Mucosa of descending colon (tissue), 3 donors: ENCODE measurements at places on chromosomes 2 and 18.

DNA sequence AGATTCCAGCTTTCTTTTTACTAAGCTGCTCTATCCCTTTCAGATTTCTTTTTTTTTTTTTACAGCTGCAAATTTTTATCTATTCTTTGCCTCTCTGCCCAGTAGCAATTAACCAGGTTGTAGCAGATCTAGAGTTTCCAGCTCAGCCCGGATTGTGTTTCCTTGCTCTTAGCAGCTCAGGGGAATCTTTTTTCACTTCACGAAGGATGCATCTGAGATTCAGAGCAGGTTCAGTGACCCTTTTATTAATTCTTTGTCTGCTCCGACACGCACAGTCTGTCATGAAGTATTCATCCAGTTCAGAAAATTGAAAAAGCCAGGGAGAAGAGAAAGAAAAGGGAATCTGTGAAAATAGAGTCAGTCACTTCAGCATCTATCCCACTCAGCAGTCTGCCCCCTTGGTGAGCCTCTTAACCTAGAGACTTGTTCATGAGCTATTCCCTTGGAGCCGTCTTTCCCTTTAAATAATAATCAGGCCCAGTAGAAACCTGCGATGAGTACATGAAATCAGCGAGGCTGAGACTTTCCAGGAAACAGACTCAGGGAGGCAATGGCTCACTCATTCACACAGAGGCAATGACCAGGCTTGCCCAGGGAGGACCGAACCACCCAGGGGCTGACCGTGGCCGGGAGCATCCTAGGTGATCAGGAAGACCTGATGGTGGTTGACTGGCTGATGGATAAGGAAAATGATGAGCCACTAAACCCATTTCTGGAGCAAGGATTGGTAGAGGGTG is 103.4 kb upstream of the ITGA6 start:
- no peak for DNase-seq

GRCh38 chr2:32910883-32911598 is 35.7 kb upstream of the LTBP1 start:
- peak; percentile 14 for DNase-seq

DNA sequence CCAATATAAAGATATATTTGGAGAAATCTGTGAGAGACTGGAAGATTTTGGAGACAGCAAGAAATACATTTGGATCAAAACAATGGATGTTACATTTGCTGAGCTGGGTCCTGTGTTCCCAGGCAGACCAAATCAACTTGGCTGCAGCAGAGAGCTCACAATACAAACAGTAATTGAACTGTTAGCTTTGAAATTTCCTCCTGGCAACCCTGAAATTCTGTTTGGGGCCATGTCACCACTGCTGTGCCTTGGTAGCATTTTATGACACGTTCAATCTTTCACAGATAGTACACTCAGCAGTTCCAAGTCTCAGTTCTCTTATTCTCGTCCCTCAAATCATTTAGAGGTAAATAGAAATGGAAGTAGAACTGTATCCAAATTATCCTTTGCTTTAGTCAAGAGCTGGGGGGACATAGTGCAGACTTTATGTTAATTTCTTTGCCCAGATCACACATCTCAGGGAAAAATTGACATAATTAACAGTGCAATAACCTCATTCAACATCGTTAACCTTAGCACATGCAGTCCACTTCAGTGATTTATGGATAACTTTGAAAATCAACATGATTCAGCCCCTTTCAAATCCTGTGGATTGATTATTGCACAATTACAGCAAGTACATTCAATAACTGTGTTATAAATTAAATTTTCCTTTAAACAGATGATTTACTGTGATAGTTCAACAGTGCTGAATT is 277.4 kb upstream of the MC4R start:
- DNase-seq = no peak

GRCh38 chr2:24456599-24457556 is 34.2 kb upstream of the NCOA1 start:
- DNase-seq = peak; percentile 54

- no peak for DNase-seq
These were observed 47.4 kb upstream of the CYRIA start for GRCh38 chr2:16713011-16713423.

DNA sequence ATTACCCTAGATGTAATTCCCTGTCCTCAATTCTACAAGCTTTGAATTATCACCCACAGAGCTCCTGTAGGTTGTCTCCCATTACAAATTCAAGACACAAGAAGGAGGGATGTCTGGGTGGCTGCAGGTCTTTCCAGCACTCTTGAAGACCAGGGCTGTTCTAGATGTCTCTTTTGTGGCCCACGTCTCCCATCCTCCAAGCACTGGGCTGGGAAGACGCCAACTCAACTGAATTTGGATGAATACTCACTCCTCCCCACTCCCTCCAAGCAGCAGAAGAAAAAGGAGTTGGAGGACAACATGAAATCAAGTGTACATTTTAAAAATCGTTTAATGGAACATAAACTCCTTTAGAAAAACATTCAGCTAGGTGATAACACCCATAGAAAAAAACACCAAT is 31.2 kb downstream of the SMAD7 start:
- DNase-seq = no peak

GRCh38 chr2:6824962-6825361 is 40.7 kb downstream of the CMPK2 start:
- DNase-seq = no peak

GRCh38 chr2:53018825-53019425 is 748.7 kb upstream of the CHAC2 start:
- DNase-seq = no peak

GRCh38 chr2:190722061-190722759 is 73.3 kb downstream of the NAB1 start:
- DNase-seq = no peak

DNA sequence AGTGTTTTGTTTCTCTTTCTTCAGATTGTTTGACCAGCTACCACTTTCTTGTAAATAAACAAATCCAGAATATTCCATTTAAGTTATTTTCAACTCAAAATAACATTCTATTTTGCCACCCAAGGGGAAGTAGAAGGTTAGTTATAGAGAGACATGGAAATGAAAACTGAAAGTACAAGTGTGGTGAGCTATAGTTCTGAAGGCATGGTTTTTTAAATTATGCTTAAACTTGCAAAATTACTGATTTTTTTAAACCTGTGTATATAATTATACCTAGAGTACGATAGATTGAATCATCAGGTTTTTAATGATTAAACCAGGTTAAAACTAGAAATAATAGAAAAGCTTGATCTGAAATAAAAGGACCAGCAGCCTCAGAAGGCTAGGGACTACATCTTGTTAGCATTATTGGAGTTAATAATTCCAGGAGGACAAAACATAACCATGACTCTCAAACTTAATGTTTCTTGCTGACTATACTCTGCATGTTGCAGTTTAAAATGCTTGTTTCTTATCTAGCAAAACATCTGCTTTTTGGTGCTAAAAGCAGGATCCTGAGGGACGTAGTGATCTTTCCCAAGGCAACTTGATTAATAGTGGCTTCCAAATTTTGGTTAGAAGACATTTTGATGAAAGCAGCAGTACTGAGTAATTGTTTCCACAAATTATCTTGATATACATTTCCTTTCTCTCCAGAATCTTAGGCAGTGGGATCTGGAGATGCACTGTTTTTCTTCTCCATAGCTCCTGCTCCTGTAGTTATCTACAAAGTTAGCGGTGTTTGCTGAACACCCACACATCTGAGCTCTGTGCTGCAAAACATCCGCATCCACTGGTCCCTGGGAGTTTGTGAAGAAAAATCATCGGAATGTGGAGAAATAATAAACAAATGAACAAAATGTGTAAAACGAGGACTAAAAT is 327.2 kb upstream of the PKDCC start:
- no peak for DNase-seq

- DNase-seq = no peak
These were observed 5.6 kb downstream of the REL start for GRCh38 chr2:60886991-60887390.

DNA sequence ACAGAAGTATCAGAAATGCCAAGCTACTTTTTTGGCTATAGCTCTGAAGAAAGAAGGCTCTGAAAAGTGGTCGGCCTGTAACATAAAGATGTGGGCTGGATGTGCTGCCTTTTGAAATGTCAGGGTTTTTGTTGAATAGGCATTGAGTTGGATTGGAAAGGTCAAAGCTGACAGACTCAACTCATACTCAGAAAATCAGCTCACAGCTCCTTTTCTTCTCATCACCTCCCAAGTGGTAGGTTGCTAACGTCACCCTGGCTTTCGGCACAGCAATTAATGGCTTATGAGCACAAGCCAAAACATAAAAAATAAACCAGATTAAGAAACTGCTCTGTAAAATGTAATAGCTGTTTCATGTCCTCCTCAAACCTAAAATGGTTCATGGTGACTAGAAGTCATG is 68.3 kb downstream of the KCNF1 start:
- no peak for DNase-seq

DNA sequence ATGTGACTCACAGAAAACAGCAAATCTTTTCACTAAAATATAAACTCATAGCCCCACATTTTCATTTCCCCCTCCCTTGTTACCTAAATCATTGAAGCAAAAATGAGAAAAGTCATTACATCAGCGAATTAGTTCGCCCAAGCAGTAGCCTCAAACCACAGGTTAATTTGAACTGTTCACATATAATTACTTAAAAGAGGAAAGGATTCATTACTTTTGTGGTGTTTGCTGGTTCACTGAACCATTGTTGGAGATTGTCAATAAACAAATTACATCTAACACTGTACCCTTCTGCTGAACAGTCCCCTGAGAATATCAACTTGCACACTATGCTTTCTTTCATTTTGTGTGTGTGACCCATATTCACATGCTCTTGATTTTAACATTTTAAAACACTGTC is 238.7 kb downstream of the ERBB4 start:
- DNase-seq = no peak

- no peak for DNase-seq
These were observed 3.6 kb upstream of the TSPYL6 start for GRCh38 chr2:54259413-54260240.

DNA sequence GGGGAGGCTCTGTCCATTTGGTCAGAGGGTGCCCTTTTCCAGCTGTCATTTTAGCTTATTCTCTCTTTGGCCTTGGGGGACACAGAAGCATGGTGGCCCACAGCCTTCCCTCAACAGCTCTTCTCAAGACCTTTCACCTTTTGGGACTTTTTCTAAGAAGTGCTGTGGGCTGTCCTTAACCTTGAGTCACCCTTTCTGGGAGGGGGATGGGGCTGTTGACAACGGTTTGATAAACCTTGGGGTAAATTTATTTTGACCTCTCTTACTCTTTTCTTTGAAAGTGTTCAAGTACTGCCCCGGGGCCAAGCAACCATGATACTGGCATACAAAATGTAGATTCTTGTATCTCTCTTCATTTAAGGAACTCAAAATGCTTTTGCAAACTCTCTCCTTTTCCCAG is 13.7 kb downstream of the IGFBP5 start:
- no peak for DNase-seq

DNA sequence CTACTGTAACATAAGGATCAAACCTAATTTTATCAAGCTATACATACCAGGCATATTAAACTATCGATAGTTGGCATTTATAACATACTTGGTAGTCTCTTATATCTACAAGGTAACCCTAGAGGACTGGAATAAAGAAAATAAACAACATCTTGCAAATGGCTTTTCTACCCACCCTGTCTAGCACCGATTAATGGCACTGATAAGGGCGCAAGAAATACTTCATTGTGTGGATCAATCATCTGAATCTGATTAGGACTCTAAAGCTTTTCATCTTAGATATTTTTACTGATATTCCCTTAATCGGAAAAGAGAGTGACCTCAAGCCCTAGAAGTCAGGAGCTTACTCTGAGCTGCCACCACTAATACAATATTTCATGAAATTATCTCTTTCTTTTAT is 1461.7 kb upstream of the PIK3C3 start:
- DNase-seq = no peak

DNA sequence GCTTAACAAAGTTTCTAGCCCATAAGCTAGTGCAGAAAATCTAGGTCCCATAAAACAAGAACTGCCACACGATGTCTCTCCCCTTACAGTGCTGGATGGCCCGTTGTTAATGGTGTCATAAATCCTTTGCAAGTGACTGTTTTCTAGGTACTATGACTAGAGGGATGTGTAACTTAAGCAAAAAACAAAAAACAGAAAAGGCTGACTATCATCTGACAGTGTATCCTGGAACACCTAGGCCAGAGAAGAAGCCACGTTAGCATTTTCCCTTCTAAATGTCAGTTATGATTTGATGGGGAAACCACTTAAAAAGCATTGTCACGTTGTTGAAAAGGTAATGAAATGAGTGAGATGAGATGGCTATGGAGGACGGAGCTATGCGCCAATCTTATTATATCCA is 2.4 kb downstream of the CASP8 start:
- no peak for DNase-seq

DNA sequence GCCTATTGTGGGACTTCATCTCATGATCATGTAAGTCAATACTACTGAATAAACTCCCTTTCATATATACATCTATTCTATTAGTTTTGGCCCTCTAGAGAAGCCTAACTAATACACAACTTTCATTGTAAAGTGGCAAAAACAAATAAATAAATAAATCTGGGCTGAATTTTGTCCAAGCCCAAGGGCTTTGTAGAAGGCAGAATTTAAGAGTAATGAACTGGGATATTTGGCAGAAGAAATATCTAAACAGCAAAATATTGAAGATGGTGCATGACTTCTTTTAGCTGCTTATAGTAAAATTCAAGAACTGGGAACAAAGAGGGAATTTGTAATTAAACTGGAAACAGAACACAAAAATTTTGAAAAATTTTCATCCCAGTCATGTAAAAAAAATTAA is 246.7 kb upstream of the GULP1 start:
- no peak for DNase-seq

GRCh38 chr18:79560042-79560860 is 119.4 kb upstream of the CTDP1 start:
- peak; percentile 29 for DNase-seq

DNA sequence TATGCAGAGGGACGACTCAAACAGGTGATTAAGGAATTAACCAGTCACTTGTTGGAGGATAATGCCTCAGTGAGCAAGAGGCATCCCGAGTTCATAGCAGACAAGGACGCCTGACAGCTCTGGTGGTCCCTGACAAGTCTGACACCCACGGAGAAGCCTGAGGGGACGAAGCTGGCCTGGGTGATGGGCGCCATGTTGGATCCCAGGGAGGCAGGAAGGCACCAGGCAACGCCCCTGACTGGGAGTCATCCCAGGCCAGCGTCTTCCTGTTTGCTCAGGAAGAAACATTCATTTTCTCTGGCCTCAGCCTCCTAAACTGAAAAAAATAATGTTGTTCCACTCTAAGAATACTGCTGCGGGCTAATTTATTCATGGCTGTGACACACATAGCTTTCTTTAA is 92.1 kb upstream of the ATP8B1 start:
- no peak for DNase-seq

DNA sequence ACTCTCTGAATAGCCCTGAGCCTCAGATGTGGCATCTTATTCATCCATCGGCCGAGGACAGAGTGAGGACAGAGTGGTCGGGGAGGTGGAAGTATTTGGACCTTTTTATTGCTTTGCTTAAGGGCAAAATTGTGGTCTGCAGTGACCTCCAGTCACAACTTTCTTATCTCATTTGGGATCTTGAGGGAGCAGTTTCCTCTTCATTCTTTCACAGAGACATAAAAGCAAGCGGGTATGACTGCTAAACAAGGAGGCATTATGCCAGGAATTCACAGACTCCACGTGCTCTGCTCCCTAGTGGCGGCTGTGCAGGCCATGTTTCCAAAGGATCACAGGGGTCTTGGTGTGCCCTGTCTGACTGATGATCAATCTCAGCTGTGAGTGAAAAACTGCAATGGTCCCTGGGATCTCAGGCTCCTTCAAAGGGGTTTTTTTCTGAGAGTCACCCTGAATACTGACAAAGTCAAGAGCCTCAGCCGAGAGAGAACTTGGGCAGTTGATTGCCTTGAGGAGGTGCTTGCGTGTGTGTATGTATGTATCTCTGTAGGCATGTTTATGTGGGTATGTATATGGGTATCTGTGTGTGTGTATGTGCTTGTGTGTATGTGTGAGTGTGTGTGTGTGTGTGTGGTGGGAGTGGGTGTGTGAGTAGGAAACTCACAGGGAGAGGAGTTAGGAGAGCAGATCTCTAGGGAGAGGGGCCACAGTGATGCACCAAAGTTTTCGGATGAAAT is 47.7 kb downstream of the RAPGEF4 start:
- no peak for DNase-seq
